SK-N-SH treated with all-trans-retinoic acid at 6 μM for 48 hours (cell line): ENCODE measurements at places on chromosomes 2 and 18.

DNA sequence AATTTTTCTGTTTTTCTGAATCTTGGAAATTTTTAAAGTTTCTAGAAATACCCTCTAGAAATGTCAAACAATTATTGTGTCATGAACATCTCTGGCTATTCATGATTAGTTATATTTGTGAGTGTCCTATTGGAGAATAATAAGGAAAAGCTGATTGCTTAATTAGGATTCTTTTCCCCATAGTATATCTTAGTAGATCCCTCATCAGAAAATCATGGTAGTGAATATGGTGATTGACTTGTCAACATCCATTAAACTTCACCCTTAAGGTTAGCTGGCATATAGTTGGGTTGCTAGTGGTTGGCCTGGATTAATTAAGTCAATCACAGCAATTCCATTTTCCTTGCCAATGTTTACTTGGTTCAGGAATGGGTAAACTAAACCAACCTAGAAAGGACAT is 18.7 kb upstream of the NABP1 start:
- no peak for ATAC-seq

GRCh38 chr2:142041996-142042395 is 88.8 kb downstream of the LRP1B start:
- ATAC-seq = no peak

DNA sequence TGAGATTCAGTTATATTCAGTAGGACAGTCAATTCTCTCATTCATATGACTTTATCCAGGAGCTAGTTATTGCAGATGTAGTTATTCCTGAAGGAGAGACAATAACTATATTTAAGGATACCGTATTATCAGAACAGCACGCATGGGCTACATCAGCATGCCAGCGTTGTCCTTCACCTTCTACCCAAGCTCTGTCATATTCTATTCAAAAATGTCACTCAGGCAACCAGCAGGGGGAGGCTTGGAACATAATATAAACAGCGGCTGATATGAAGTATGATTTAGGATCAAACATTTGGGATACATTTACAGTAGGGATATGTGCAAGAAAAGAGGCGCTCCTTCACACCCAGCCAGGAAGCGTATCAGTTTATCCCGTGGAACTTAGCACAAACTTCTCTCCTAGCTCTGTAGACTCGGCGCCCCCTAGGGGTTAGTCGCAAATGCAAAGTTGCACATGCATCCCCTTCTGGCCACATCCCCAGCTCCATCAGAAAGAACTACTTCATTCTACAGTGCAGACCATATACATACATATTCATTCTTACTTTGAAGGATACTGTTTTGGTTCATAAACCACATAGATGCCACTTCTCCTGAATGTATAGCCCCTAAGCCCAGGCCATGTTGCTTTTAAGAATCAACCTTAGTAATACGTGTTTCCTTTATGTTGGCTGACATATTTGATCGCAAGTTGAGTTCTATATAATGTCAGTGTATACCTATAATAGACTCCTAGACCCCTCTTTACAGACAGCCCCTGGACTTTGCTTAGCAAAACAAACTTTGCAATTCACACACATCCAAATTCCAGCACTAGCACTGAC is 759.4 kb downstream of the ADCYAP1 start:
- peak; percentile 68 for ATAC-seq

DNA sequence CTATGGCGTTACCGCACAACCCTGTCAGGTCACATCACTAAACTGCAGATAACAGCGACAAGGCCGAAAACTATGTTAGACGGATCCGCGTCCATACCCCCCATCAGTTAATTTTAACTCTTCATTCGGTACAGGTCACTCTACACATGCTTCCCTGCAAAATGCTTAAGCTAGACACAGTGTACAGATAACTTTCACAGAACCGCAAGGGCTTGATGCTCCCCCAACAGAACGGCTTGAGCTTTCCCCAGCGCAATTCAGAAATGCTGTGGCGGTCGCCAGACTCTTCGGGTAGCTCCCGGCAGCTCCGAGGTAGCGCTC is 283 bp upstream of the RBBP8 start:
- ATAC-seq = peak; percentile 71

DNA sequence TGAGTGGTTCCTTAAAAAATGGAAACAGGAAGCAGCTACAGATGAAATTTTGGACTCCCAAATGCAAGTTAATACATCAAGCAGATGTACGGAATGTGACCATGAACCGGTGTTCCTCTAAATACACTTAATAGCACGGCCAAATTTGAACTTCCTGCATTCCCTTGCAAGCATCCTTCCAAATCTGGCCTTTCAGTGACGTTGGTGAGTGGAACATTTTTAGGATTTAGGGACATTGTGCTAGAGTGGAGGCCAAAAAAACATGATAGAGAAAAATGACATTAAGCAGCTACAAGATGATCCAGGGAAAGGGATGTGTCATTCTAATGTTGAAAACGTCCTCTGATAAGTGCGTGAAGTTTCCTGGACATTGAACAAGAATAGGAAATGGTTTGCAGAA is 62.1 kb downstream of the CTAGE1 start:
- ATAC-seq = no peak

GRCh38 chr2:37080266-37080665 is 3.9 kb downstream of the HEATR5B start:
- no peak for ATAC-seq

GRCh38 chr2:49837561-49838293 is 683.4 kb upstream of the FSHR start:
- no peak for ATAC-seq

- ATAC-seq = peak; percentile 25; the same call in 1 of the 3 replicates
Observed at GRCh38 chr2:121382744-121383143, 97.7 kb upstream of the TFCP2L1 start.

DNA sequence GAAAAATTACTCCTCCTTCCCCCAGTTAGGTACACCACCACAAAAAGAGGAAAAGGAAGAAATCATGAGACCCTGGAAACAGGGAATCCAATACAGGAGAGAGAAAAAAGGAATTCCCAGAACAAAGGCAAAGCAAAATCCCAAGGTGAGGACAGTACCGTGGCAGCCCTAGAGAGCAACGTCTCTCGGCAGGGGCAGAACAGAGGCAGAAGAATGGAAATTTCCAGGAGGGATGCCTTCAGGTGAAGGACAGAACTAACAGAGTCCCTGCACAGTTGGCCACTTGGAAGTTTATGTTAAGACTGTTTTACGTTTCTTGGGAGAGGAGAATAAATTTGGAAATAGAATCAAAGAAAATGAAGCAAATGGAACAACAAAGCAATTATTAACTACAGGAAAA is 27.7 kb downstream of the GRB14 start:
- ATAC-seq = peak; percentile 58

DNA sequence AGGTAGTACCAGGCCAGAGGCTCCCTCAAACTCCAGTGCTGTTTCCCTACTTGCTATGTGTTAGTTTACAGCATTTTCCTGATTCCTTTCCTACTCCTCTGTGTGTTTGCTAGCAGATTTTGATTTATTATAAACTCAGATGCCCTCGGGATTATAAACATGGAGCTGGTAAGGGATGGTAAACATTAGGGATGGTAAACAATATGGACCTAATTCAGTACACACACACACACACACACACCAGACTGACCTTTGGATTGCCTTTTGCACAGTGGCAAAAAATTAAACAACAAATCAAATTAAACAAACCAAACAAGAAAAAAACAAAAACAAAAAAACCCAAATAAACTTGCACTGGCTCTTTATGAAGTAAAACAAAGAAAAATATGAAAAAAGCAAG is 55.4 kb upstream of the ACVR1 start:
- ATAC-seq = no peak

GRCh38 chr2:47259829-47260228 is 104.7 kb upstream of the STPG4 start:
- ATAC-seq = no peak

- ATAC-seq = peak; percentile 28; the same call in 2 of the 3 replicates
Observed at GRCh38 chr18:46264255-46264654, 160.1 kb downstream of the HAUS1 start.

GRCh38 chr18:34695310-34695709 is 14.8 kb upstream of the DTNA start:
- ATAC-seq = no peak

GRCh38 chr2:74845991-74846390 is 12.1 kb downstream of the HK2 start:
- ATAC-seq = peak; percentile 31

DNA sequence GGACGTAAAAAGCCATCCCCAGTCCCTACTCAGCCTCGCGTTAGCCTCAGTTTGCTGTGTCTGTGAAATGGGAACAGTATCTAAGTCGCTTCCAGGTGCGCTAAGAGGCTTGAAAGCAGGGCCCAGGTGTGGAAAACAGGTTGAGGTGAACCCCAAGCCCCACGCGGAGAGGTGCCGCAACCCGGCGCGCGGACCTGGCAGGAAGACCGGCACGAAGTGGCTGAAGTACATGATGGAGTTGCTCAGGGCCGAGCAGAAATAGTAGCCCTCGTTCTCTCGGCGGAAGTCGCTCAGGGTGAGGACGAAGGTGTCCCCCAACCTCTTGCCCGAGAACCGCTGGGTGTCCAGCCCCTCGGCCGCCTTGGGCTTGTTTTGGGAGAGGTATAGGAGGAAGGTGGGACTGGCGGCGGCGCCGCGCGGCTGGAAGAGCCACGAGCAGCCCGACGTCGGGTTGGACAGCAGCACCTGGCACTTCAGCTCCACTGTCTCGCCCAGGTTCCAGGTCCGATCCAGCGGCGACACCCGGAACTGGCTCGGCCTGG is 508 bp downstream of the CD8A start:
- ATAC-seq = peak; percentile 38

- no peak for ATAC-seq
Observed at GRCh38 chr2:109436610-109437225, 177.0 kb downstream of the SEPTIN10 start.

DNA sequence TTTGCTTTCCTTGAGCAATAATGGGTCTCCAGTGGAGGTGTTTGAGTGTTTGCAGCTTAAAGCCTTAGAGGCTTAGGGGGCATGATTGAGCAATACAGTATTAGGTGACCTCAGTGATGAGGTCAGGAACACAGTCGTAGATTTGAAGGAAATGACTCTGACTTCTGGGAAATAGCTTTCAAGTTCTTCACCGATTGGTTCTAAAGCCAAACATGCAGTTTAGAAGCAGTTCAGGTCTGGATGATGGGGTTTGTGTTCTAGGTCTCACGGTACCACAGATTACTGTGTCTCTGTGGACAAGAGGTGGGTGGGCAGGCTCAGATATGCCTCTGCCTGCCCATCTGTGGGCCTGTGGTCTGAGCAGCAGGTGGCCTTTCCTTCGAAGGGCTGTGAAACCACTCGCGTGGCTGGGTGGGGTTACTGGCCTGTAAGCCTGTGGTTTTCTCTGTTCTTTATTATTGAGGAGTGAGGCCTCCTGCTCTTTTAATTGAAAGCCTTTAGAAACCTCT is 7.8 kb downstream of the MTHFD2 start:
- no peak for ATAC-seq

GRCh38 chr2:142100970-142101369 is 29.8 kb downstream of the LRP1B start:
- peak; percentile 64 for ATAC-seq

DNA sequence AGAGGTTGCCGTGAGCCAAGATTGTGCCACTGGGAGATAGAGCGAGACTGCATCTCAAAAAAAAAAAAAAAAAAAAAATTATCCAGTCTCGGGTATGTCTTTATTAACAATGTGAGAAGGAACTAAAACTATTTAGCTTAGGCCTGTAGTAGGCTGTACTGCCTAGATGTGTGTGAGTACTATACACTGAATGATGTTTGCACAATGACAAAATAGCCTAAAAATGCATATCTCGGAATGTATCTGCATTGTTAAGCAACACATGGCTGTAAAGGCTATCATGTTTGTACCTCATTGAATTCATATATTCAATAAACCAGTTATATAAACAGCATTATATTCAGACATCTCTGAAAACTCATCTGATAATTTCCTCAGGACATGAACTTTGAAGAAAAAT is 191.2 kb upstream of the SESTD1 start:
- ATAC-seq = 0 out of 3 replicates have a peak, but pooled peaks have one; percentile 24

- ATAC-seq = no peak
Observed at GRCh38 chr2:158041400-158041799, 60.3 kb upstream of the UPP2 start.

DNA sequence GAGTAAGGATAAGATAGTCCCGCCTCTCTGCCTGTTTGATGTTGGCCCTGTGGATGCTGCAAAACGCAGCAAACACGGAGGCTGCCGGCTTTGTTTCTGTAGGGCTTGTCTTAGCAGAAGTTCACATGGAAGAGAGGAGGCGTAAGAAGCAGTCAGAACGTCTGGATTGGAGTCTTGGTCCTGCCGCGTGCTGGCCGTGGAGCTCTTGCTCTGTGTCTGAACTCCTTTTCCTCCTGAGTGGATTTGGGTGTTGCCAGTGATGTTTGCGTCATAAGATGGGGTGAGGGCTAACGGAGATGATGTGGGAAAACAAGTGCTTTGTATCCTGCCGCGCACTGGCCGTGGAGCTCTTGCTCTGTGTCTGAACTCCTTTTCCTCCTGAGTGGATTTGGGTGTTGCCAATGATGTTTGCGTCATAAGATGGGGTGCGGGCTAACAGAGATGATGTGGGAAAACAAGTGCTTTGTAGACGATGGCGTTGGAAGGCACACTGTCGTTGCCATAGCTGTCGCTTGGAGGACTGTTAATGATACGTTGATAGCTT is 240.9 kb downstream of the AGAP1 start:
- no peak for ATAC-seq

- no peak for ATAC-seq
Observed at GRCh38 chr18:46562674-46563192, 94.3 kb downstream of the LOXHD1 start.

DNA sequence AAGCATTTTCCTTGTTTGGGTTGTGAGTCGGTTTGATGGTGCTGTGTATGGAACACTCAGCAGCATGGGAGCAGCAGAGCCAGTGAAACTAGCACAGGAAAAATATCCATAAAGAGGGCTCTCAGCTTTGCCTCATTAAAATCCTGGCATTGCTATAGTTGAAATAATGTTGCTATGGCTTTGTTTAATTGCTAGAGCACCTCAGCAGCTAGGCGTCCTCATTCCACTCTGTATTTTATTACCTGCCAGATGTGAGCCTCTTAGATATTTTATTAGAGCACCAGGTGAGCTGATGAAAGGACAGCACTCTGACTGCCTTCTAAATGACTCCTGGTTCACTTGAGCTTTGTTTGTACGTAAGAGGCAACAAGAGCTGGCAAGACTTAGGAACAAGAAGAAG is 232.4 kb downstream of the MTX2 start:
- no peak for ATAC-seq

- ATAC-seq = 0 out of 3 replicates have a peak, but pooled peaks have one; percentile 40
Observed at GRCh38 chr2:60337142-60337497, 216.3 kb downstream of the BCL11A start.
